Thyroid gland (tissue), 4 donors: ENCODE measurements at places on chromosomes 7 and 10. TPM values are rescaled to one million over a fixed set of nuclear protein-coding genes. Genes with fewer than 3 reads are reported as not detected.

DNA sequence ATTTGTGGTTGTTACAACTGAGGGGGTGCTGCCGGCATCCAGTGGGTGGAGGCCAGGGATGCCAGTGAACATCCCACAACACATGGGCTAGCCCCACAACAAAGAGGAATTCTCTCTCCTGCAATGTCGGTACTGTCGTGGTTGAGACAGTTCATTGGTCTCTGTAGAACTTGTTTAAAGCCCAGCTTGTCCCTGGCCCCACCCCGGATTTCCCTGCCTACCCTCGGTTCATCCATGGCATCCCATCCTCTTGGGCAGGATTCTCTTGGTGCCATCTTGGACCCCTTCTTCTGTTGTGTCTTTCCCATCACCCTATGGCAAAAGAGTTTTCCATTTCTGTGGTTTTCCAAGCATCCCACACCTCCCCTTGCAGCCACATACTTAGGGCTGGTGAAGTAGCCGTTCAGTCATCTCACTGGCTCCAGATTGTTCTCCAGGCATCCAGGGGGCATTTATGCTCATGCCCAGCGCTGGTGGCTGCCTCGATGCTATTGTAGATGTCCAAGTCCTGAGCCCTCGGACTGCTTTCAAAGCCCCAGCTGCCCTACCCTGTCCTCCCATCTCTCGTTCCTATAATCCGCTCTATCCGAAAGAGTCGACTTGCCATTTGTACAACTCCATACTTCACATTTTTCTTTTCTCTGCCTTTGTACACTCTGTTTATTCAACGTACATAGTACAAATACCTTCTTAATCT, 39.2 kb downstream of the MGMT start:
- no peak overlapping the region for H3K27ac ChIP-seq
- no peak for DNase-seq
- H3K36me3 ChIP-seq: no peaks in the 10 kb centered on the region
- no peaks in the 10 kb centered on the region for H3K27me3 ChIP-seq
- H3K4me1 ChIP-seq: no peaks in the 10 kb centered on the region

GRCh38 chr7:156836443-156836842, 56.5 kb downstream of the LMBR1 start:
- no peaks in the 10 kb centered on the region for H3K27me3 ChIP-seq
- no peak overlapping the region for H3K4me3 ChIP-seq
- no peaks in the 10 kb centered on the region for H3K4me1 ChIP-seq
- no peak for DNase-seq
- no peaks in the 10 kb centered on the region for H3K36me3 ChIP-seq

The NUB1 gene
- total RNA-seq: 56.9 TPM

DNA sequence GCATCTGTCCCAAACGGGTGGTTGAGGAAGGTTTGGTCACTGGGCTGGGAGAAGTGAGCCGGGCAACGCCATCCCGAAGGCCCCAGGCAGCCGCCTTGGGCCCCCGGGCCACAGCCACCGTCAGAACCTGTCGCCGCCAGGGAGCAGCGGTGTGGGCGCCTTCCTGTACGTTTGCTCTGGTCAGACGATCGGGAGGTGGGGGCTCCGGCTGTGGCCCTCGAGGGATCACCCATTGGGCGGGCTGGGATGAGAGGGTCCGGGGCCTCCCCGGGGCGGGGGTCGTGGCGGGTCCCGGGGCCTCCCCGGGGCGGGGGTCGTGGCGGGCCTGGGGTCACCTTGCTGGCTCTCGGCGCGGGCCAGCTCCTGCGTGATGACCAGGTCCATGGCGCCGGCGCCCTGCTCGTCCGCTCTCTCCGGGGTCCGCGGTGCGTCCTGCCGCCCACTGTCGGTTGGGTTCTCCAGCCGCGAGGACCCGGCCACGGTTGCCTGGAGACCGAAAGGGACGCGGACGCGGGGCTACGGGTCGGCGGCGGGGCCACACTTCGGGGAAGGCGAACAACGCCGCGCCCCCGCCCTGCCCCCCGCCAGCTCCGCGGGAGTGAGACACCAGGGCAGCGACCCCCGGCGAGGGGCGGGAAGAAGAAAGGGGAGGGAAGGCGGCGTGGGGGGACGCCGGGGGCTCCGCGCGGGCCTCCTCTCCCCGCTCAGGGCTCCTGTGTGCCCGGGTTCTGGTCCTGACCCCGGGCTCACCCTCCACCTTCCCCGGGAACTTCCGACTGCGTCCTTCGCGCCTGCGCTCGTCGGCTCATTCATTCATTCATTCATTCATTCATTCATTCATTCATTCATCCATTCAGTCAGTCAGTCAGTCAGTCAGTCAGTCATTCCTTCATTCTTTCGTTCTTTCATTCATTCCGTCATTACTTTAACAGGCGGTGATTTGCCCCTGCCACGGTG, at the start of gene CFAP46:
Gene CFAP46 (minus strand): TSS at position 470 of the 957 bp plus-strand sequence. CDS start 86 bp downstream, at position 384.
- H3K36me3 ChIP-seq: no peaks in the 10 kb centered on the region
- H3K4me1 ChIP-seq: peaks cover 13% of the 10 kb centered on the region
- peak within 1 kb of the TSS; percentile 17 for H3K4me3 ChIP-seq
- no peaks in the 10 kb centered on the region for H3K27me3 ChIP-seq
- no peak within 1 kb of the TSS for H3K27ac ChIP-seq
- DNase-seq: peak; percentile 80

DNA sequence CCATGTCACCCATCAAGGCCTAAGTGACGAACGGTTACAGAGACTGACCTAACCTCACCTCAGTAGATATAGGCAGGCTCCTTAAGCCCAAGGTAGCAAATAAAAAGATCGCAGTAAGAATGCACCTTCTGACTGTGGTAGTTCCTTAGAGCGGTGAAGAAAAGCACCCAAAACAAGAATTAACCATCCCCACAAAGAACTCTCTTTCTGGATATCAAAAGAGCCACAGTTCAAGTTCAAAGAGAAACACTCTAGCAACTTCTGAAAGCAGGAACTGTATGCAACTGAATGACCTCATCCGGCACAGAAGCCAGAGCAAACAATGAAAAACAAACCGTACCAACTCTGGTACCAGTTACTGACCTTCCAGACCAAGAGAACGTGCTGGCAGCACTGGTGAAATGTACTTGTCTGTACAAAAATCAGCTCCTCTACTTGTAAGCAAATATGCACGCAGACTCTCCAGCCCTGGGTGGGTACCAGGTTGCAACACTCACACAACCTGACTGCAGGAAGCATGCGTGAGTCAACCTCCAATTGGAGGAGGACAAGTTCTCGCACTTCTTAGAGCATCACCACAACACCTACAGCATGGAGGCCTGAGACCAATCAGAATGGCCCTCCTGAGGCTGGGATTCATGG, 202.7 kb downstream of the FAM107B start:
- H3K27ac ChIP-seq: peak overlapping the region; percentile 47
- H3K27me3 ChIP-seq: no peaks in the 10 kb centered on the region
- H3K4me1 ChIP-seq: peaks cover 7% of the 10 kb centered on the region
- peak; percentile 61 for DNase-seq
- no peak overlapping the region for H3K4me3 ChIP-seq

GRCh38 chr7:101644879-101645278, 15.8 kb upstream of the MYL10 start:
- H3K4me3 ChIP-seq: no peak overlapping the region
- H3K27ac ChIP-seq: no peak overlapping the region
- H3K4me1 ChIP-seq: no peaks in the 10 kb centered on the region
- H3K27me3 ChIP-seq: no peaks in the 10 kb centered on the region

DNA sequence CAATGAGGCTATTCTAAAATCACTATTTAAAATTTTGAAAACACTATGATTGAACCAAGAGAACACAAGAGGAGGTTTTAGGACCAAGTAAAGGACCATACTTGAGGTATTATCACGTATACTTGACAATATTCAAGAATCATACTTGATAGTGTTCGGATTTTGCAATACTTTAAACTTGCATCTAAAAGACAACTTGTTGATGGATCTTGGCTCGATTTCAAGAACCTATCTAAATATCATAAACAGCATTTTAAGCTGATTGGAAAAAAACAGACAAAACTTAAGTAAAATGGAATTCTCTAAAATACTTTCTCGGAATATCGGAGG, 1.3 kb downstream of the NAMPT start:
- H3K36me3 ChIP-seq: no peaks in the 10 kb centered on the region
- H3K27ac ChIP-seq: no peak overlapping the region
- peak overlapping the region; percentile 73 for H3K4me3 ChIP-seq
- no peak for DNase-seq
- no peaks in the 10 kb centered on the region for H3K4me1 ChIP-seq
- H3K27me3 ChIP-seq: no peaks in the 10 kb centered on the region

GRCh38 chr7:106731646-106732444, 70.9 kb upstream of the CCDC71L start:
- H3K27me3 ChIP-seq: no peaks in the 10 kb centered on the region
- no peak overlapping the region for H3K27ac ChIP-seq
- no peak overlapping the region for H3K4me3 ChIP-seq
- no peaks in the 10 kb centered on the region for H3K36me3 ChIP-seq
- no peak for DNase-seq

- DNase-seq: no peak
- H3K27ac ChIP-seq: no peak overlapping the region
- no peaks in the 10 kb centered on the region for H3K27me3 ChIP-seq
Measured at GRCh38 chr7:47535035-47535703, 46.7 kb downstream of the TNS3 start.

The BRAT1 gene
- total RNA-seq: 48.7 TPM

- peaks cover 6% of the 10 kb centered on the region for H3K4me1 ChIP-seq
- H3K4me3 ChIP-seq: no peak overlapping the region
- H3K36me3 ChIP-seq: no peaks in the 10 kb centered on the region
- DNase-seq: no peak
- H3K27ac ChIP-seq: no peak overlapping the region
Measured at GRCh38 chr10:75971402-75972211, 540.2 kb downstream of the LRMDA start.
